ENCODE measurements at places on chromosomes 11 and 22.

- no peak for DNase-seq
Observed at GRCh38 chr11:75087319-75088305, 9.1 kb downstream of the OR2AT4 start.

GRCh38 chr11:126384449-126385070 lies 29.1 kb downstream of the ST3GAL4 start:
- no peak for DNase-seq

DNA sequence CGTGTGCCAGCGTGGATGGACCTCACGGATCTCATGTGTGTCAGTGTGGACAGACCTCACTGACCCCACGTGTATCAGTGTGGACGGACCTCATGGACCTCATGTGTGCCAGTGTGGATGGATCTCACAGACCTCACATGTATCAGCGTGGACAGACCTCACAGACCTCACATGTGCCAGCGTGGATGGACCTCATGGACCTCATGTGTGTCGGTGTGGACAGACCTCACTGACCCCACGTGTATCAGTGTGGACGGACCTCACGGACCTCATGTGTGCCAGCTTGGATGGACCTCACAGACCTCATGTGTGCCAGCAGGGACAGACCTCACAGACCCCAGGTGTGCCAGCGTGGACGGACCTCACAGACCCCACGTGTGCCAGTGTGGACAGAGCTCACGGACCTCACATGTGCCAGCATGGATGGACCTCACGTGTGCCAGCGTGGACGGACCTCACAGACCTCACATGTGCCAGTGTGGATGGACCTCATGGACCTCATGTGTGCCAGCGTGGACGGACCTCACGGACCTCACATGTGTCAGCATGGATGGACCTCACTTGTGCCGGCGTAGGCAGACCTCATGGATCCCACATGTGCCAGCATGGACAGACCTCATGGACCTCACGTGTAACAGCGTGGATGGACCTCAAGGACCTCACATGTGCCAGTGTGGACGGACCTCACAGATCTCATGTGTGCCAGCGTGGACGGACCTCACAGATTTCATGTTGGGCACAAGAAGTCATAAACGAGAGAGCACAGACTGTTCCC lies 18.2 kb downstream of the TTLL8 start:
- no peak for DNase-seq

DNA sequence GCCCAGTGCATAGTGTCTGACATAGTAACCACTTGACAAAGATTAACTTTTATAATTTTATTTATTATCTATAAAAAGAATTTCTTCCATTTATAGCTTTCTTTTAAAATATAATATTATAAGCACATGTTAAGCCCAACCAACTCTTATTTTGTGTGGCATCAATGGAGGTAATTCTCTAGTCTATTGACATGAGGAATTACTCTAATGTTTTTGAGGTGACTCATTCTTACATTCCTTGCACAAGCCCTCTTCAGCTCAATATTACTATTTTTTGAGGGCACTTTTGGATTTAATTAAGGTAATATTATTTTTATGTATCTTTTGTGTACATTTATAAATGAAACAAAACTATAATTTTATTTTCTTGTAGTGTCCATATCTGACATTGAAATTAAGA lies 59.6 kb downstream of the AASDHPPT start:
- DNase-seq = no peak

DNA sequence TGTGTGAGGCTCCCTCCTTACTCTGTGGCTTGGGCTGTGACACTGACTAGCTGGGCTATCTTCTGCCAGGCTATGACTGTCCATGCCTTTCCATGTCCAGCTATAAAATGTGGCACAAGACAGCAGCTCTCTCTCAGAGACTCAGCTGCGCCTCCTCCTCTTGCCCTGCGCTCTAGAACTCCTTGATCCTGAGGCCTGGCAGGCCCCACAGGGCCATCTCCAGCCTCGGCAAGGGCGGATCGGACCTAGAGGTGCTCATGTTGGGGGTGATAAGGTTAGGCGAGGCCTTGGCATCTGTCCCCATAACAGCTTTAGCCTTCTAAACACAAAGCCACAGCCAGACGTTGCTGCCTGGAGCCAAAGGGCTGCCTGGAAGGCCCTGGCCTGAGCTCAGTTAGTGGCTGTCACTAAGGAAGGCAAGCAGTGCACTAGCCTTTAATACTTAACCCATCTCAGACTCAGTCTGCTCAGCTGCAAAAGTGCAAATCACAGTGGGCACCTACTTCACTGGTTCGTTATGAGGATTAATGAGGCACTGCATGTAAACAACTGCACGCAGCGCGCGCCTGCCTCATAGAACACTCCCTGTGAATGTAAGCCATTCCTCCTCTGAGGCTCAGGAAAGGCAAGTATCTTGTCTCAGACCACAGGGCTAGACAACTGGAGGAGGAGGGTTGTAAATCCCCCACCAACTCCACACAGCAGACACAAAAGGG lies 1.2 kb downstream of the GUCD1 start:
- no peak for DNase-seq

DNA sequence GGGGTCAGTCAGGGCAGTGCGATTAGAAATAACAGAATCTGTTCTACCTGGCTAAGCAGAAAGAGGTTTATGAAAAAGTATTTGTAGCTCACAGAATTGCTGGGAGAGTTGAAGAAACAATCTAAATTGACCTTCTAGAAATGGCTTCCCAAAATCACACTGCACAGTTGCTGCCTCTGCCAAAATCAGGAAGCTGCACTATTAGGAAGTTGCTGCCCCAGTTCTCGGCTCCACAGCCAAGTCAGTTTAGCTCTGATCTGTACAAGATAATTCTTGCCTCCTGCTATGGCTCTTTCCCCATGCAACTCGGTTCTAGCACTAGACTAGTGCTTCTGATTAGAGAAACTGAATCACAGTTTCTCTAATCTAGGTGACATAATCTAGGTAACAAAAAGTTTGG lies 16.0 kb upstream of the CCDC90B start:
- DNase-seq = no peak
